ENCODE measurements at places on chromosomes 5 and 9.

- DNase-seq: peak; percentile 61
Measured at GRCh38 chr5:160197341-160198144, 31.8 kb upstream of the FABP6 start.

DNA sequence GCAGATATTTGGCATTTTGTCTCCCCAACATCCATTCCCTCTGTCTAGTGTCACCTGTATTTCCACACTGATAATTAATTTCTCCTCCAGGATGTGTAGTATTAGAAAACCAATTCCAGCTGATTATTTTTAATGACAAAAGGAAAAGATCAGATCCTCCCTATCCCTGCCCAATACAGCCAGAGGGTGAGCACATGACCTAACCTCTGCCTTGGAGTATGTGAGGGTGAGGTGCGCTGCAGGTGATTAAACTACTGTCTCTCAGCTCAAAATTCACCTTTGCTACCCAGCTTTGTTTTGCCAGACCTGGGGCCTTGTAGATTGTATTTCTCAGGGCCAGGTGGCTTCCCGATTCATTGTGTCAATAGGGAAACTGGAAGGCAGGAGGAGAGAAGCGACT, 402.1 kb downstream of the PRELID2 start:
- no peak for DNase-seq

GRCh38 chr9:72978744-72979143, 25.9 kb upstream of the ALDH1A1 start:
- DNase-seq: peak; percentile 36

GRCh38 chr5:27594141-27594540, 555.8 kb upstream of the CDH9 start:
- no peak for DNase-seq

- peak; percentile 38 for DNase-seq
Measured at GRCh38 chr9:130555968-130556367, 23.4 kb upstream of the FUBP3 start.

GRCh38 chr5:170614720-170615119, 110.9 kb downstream of the KCNIP1 start:
- DNase-seq: no peak

DNA sequence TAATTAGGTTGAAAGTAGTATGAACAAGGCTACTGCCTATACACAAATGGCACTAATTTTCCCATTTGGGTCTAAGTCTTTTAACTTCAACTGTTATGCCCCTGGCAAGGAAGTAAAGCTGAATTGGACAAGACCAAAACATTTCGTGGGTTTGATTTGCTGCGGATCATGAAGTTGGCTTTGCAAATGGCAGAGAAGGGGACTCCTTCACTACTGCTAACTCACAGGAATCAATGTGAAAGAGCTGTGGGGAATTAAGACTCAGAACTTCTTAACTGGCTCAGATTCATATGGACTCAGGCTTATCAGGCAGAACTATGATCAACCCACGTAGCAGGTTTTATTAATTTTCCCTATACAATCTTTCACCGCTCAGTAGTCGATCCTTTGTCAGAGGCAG, 73.8 kb upstream of the IFNE start:
- peak; percentile 44 for DNase-seq

DNA sequence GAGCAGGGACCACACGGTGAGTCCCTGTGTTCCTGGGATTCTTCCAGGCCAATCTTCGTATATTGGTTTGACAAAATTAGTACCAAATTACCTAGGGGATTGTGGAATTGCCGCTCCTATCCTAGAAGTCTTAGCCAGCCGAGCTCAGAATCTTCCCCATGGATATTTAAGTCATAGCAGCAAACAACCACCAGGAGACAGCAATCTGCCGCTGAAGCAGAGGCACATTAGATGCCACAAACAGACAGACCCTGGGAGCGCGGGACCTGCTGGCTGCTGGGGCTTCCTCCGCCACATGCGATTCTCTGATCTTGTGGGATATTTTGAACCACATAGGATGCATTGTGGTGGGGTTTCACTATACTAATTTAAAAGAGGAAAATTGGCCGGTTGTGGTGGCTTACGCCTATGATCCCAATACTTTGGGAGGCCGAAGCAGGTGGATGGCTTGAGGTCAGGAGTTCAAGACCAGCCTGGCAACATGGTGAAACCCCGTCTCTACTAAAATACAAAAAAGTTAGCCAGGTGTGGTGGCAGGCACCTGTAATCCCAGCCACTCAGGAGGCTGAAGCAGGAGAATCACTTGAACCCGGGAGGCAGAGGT, 31.7 kb upstream of the ZBTB43 start:
- peak; percentile 24 for DNase-seq

GRCh38 chr5:56386046-56386445, 152.9 kb upstream of the ANKRD55 start:
- DNase-seq: no peak

- no peak for DNase-seq
Measured at GRCh38 chr5:151348789-151349188, 1.4 kb upstream of the SLC36A2 start.

- no peak for DNase-seq
Measured at GRCh38 chr9:7977586-7977985, 178.0 kb upstream of the DMAC1 start.

DNA sequence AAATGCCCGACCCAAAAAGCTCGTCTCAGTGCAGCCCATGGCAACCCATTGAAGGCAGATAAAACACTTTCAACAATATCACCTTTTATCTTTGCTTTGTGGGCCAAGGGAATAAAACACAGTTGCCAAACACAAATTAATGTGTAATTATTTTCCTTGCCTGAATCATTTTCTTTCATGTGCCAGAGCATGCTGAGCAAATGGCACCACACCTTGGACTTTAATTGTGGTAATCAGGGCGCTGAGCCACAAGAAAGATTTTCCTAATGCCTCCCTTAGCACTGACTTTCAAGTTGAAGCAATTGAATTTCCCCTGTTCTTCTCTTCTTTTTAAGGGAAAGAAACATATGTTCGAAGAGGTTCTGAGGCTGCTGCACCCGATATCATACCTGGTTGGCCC, 297.1 kb upstream of the MSX2 start:
- no peak for DNase-seq

- peak; percentile 10 for DNase-seq
Measured at GRCh38 chr9:115855458-115856133, 298.0 kb upstream of the PAPPA start.

DNA sequence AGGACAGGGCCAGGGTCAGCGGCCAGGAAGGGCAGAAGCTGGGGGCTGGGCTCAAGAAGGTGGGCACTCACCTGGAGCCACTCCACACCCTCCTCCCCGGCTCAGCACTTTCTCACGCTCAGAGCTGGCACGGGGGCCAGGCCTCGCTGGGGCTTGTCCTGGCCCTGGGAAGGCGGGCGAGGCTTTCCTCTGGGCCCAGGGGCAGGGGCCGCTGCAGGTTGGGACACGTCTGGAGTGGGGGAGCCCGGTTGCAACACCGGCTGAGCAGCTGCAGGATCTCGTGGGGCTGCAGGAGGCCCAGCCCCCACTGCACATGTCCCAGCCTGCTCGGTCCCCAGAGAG, 38.9 kb upstream of the EGFL7 start:
- no peak for DNase-seq

DNA sequence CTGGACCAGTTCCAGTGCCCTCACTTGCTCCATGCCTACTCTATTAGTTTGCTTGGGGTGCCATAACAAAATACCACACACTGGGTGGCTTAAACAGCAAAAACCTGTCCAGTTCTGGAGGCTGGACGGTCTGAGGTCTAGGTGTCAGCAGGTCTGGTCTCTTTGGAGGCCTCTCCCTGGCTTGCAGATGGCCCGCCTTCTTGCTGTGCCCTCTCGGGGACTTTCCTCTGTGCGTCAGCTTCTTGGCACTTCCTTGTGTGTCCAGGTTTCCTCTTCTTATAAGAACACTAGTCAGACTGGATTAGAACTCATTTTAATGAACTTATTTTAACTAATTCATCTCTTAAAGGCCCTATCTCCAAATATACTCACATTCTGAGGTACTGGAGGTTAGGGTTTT, 97.2 kb downstream of the CARTPT start:
- DNase-seq: no peak

GRCh38 chr5:154198611-154199230, 8.2 kb downstream of the GALNT10 start:
- DNase-seq: peak; percentile 91

DNA sequence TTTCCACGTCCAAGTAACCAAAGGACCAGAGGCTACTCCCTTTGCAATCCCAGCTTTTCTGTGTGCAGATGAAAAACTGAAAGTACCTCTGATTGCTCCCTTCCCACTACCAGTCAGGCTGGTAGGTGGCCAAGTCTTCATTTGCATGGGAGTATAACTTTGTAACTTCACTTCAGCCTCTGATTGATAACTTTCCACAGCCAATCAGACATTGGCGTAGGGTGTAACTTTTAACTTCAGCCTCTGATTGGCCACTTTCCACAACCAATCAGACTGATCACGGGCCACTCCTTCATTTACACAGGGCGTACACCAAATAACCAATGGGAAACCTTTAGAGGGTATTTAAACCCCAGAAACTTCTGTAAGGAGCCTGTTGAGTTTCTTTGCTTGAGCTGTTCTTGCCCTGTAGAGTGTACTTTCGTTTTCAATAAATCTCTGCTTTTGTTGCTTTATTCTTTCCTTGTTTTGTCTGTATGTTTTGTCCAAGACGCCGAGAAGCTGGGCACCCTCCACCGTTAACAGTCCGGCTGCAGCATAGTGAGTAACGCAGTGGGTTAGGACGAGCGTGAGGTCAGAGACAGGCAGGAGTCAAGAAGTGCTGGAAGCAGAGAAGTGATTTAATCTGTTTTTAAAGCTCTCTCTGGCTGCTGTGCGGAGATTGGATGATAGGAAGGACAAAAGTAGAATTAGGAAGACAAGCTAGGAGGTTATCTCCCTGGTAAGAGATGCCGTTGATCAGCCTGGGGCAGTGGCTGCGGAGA, 3.5 kb upstream of the EXOSC2 start:
- DNase-seq: peak; percentile 96

GRCh38 chr9:2198956-2199635, 183.9 kb downstream of the SMARCA2 start:
- no peak for DNase-seq
